ENCODE measurements at places on chromosomes 4 and X.

- DNase-seq: no peak
These were observed 34.2 kb downstream of the MMRN1 start for GRCh38 chr4:89928838-89929237.

DNA sequence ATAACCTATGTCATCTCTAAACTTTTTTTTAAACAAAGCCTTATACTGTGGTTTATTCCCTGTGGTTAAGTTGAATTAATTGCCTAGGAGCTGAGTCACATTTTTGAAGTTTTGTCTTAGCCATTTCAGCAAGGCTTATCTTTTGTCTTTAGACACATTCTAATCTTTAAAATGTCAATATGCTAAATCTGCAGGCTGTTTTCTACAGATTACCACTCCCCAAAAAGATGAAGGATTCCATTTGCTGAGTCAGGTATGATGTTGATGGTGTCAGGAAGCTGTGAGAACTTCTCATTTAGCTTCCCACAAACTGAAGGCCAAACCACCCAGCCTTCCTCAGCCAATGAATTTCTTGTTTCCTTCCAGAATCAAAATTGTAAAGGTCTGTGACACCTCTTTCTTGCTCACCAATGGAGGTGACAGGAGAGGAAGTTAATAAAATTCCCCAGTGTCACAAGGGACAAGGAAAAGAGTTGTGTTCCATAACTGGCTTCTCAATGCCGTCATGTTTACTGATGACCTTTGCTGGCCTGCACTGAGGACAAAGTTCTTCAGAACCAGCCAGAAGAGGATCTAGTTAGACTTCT lies 3.7 kb upstream of the CXCL6 start:
- DNase-seq: no peak

GRCh38 chr4:182729516-182729915 lies 187.7 kb downstream of the DCTD start:
- DNase-seq: no peak

DNA sequence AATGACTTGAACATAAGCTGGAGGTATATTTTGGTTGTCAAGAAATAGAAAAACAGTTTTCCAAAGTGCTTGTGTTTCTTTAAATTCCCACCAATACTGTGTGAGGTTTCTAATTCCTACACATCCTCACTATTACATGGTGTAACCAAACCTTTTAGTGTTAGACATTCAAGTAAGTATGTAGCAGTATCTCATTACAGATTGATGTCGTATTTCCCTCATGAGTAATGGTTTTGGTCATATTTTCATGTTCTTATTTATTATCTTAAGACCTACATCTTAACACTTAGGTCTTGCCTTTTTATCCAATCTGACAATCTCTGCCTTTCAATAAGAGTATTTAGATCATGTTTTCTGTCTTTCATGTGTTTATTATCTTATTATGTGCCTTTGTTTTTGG lies 253.7 kb upstream of the ANXA10 start:
- DNase-seq: no peak

DNA sequence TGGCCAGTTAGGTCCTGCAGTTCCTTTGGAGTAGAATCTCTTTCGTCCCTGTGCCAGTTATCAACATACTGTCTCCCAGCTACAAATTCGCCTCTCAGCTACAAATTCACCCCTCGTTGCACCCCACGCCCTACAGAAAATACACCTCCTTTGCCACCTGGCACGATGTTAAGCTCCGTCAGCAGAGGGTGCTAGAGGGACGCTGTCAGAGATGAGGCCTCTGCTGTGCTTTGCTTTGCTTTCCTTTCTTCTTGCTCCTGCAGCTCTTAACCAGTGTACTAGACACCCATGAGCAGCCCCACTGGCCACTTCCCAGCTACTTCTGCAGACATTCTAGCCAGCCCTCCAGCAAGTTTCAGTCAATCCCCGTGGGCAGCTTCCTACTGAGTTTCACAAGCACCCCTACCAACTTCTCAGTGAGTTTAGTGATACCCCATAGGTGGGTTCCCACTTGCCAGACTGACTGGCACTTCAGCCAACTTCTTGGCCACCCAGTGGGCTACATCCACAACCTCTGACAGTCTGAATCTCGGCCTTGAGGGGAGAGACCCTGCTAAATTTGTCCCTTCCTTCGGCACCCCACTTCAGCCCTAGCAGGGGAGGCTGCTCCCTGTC lies 21.8 kb downstream of the HAUS3 start:
- peak; percentile 65 for DNase-seq

GRCh38 chr4:87973283-87974169 lies 2.0 kb upstream of the SPP1 start:
- DNase-seq: peak; percentile 47

GRCh38 chr4:81173213-81173612 lies 41.8 kb downstream of the PRKG2 start:
- no peak for DNase-seq

- DNase-seq: no peak
These were observed 20.6 kb downstream of the ATP10D start for GRCh38 chr4:47505666-47506065.

DNA sequence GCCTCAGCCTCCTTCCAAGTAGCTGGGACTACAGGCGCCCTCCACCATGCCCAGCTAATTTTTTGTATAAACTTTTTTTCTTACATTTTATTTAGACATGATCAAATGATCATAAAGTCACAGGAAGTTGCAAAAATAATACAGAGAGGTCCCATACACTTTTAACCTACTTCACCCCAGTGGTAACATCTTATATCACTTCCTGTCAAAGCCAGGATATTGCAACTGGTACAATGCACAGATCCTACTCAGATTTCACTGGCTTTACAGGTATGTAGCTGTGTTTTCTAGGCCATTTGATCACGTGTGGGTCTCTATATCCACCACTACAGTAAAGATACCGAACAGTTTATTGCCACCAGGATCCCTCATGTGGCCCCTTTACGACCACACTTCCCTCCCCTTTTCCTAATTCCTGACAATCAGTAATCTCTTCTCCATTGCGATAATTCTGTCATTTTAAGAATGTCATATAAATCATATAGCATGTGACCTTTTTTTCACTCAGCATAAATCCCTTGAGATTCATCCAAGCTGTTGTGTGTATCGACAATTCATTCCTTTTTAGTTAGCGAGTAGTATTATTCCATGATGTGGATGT lies 18.0 kb downstream of the RPS6KA3 start:
- DNase-seq: no peak

- DNase-seq: no peak
These were observed 95.7 kb upstream of the IL15 start for GRCh38 chr4:141540643-141541042.

DNA sequence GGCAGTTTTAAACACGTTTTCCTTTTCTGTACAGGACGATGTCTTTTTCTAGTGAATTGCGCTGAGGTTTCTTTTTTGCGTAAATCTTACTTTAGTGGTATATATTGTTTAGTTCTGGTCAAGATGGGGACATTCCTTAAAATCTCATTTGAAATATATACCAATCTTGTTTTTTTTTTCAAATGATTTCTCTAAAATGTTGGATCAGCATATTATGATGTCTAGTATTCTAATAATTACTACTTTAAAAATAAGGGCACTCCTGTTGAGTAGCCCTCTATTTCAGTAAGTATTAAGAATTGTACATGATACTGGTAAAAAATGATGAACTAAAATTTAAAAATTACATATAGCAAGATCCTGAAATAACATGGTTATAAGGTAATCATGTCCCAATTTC lies 224.1 kb upstream of the ARHGAP24 start:
- no peak for DNase-seq

DNA sequence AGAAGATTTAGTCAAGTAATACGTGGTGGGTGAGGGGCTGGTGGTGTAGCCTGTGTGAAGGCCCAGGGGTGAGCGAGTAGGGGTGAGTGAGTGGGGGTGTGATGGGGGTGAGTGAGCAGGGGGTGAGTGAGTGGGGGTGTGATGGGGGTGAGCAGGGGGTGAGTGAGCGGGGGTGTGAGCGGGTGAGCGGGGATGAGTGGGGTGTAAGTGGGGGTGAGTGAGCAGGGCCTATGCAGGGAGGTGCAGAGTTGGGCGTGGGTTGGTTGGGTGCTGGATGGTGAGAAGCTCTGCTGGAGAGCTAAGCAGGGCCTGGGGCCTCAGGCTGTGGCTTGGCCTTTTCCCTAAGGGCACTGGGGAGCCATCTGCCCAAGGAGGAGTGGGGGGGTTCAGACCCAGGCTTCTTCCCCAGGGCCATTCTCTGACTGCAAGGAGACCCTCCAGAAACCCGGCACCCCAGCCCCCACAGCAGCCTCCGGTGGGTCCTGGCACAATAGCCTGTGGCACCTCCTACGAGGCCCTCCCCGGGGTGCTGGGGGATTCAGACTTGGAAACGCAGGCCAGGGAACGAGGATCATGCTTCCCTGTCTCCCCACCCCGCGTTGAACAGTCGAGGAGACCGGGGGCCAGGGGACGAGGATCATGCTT lies 30.4 kb downstream of the SH3TC1 start:
- DNase-seq: no peak

DNA sequence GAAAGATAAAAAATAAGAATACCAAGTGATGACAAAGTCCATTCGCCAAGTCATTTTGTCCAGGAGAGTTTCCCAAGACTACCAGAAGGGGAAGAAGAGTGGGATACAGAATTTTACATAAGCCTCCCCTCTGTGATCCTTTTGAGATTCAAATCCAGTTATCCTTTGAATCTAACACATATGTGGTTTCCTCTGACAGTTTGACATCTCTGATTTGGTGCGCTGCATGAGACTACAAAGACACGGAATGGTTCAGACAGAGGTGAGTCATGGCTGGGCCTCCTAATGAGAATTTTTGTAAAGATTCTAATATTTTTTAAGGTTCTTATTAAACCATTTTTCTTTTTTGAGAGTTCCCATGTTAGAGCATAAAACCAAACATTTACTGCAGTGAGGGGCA lies 38.3 kb downstream of the SLC10A6 start:
- DNase-seq: no peak

GRCh38 chrX:85454295-85454694 lies 74.8 kb upstream of the POF1B start:
- no peak for DNase-seq

DNA sequence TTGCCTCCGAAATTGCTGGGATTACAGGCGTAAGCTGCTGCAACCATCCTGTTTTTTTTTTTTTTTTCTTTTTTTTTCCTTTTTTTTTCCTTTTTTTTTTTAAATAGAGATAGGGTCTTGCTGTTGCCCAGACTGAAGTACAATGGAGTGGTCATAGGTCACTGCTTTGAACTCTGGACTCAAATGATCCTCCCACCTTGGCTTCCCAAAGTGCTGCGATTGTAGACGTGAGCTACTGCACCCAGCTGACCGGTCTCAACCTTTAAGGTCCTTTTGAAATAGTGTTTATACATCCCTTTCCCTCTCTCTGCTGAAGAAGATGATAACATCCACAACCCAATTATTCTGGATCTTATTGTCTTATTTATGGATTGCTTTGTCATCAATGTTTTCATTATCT lies 548.7 kb downstream of the GBA3 start:
- no peak for DNase-seq

- DNase-seq: no peak
These were observed 922.5 kb downstream of the RPA4 start for GRCh38 chrX:97806238-97806637.

- no peak for DNase-seq
These were observed 16.5 kb downstream of the ADH6 start for GRCh38 chr4:99202536-99202935.

Measured in CD8-positive, alpha-beta memory T cell (primary cell).